ENCODE measurements at places on chromosomes 13 and 19.

DNA sequence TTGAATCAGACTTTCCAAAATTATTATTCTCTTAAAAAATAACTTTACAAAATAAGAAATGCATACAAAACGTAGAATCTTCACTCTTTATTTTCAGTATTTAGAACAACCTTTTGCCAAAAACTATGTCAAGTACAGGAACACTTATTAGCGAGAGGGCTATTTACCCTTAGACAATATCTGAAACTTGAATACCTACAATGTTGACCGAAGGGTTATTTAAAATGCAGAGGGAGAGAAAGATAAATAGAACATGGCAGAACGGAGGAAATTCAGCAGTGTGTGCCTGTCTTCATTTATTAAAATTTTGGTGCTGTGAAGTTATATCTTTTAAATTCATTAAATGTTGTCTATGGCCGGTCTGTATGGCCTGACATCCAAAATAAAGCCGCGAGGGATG, 198.8 kb downstream of the EFNB2 start:
- no peak for DNase-seq

- no peak for DNase-seq
Measured at GRCh38 chr19:39873385-39873784, 27.2 kb upstream of the FBL start.

- DNase-seq, result no peak
Measured at GRCh38 chr13:110700641-110701040, 5.3 kb downstream of the CARS2 start.

GRCh38 chr19:44803442-44804428, 5.2 kb upstream of the BCAM start:
- DNase-seq, result no peak

GRCh38 chr13:107266657-107267056, 698.7 kb upstream of the ARGLU1 start:
- no peak for DNase-seq

- no peak for DNase-seq
Measured at GRCh38 chr13:44045180-44045562, 165.5 kb downstream of the LACC1 start.

DNA sequence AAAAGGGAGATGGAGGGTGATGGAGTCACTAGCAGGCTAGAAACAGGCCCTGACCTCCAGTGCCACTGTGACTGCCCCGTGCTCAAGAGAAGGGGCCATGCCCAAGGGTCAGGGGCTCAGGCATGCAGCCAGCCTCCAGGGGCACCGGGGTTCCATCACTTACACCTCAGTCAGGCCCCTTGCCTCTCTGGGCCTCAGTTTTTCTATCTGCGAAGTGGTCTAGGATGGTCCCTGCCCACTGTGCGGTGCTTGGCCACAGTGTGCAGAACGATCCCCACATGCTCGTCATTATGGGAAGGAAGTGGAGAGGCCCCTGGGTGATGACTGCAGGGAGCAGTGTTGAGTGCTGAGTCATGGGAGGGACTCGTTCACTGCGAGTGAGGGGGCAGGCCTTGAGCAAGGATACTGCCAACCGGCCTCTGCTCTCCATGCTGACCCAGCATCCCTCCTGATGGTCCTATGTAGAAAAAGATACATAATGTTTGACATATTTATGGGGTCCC, 23.1 kb downstream of the TMED1 start:
- no peak for DNase-seq

DNA sequence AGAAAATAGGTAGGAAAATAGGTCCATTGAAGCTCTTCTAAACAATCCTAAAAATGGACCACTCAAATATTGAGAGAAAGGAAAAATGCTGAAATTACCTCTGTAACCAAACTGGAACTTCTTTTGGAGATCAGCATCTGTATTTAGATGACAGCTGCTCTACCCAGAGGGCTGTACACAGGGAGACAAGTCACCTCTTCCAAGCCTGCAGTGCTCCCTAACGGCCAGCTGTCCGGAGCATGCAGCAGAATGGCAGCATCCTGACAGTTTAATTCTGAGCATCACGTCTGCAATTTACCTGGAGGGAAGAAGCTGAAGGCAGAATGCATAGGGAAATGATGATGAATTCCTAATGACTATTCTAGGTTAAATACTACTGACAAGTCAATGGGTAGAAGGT, 62.8 kb upstream of the DIAPH3 start:
- DNase-seq, result peak; percentile 12

GRCh38 chr13:51479199-51479523, 26.3 kb upstream of the INTS6 start:
- DNase-seq, result no peak

GRCh38 chr13:112651311-112651710, 38.5 kb upstream of the ATP11A start:
- DNase-seq, result no peak

GRCh38 chr19:47848823-47849473, 10.1 kb upstream of the TPRX2 start:
- DNase-seq, result peak; percentile 57

- DNase-seq, result no peak
Measured at GRCh38 chr19:54255105-54255775, 1.8 kb downstream of the LILRB5 start.

DNA sequence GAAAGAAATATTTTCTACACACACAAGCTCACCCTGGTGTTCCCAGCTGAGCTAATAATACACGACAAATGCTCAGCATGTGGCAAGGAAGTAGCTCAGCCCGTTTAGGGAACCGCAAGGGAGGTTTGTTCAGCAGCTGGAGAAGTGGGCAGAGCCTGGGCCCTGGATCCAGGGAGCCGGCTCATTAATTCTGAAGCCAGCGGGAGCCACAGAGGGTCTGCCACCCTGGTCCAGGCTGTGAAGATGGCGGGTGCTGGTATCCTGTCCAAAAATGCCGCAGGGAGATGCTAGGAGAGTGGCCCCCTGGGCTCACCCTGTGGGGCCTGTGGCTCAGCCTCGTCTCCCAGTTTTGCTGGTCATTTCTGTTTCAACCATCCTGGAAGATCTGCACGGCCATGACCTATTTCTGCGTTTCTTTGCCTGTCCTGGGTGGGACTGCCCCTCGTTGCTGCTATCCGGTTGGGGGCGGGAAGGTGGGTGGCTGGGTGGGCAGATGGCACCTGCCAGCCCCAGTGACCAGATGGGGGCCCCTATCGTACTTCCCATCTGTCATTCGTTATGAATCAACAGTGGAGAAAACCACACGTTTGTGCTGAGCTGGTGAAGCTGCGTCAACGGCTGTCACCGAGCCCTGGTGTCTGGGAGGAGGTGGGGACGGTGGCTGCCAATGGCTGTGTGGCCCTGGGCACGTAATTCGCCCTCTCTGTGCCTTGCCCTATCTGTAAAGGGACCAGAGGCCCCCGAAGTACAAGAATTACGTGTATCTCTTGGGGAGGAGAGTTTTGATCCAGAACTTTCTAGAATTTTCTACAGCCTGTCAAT, 2.7 kb upstream of the GNA15 start:
- no peak for DNase-seq

GRCh38 chr19:51108805-51109146, 567 bp upstream of the CTU1 start:
- no peak for DNase-seq

DNA sequence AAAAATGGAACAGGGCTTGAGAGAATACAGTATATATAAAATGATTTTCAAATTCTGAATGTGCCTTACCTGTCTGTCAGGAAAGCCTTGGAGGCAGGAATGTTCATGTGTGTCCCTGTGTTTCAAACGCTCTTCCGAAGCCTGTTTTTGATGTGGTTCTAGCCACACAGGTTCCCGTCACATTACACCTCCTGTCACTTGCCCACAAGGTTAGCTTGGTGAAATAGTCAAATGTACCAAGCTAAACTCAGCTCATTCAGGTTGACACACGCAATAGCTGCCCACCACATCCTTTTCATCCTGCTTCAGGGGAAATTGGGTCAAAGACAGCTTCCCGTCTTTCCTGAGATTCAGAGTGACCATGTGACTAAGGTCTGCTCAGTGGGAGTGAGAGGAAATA, 574.0 kb downstream of the EFNB2 start:
- DNase-seq, result no peak

DNA sequence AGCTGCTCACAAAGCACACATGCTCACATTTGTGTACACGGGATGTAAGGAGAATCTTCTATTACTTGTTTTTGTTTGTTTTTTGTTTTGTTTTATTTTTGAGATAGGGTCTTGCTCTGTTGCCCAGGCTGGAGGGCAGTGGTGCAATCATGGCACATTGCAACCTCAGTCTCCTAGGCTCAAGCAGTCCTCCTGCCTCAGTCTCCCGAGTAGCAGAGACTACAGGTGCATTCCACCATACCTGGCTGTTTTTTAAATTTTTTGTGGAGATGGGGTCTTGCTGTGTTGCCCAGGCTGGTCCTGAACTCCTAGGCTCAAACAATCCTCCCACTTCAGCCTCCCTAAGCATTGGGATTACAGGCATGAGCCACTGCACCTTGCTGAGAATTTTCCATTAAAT, 41.8 kb downstream of the KCNC3 start:
- DNase-seq, result no peak

DNA sequence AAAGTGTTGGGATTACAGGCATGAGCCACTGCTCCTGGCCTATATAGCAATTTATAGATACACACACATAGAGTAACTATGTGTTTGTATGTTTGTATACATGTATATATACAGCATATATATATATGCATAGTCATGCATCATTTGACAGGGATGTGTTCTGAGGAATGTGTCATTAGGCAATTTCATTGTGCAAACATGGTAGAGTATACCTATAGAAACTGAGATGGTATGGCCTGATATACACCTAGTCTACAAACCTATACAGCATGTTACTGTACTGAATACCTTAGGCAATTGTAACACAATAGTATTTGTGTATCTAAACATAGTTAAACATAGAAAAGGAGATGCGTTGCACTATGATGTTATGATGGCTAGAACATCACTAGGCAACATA, 53.0 kb upstream of the PCCA start:
- no peak for DNase-seq

DNA sequence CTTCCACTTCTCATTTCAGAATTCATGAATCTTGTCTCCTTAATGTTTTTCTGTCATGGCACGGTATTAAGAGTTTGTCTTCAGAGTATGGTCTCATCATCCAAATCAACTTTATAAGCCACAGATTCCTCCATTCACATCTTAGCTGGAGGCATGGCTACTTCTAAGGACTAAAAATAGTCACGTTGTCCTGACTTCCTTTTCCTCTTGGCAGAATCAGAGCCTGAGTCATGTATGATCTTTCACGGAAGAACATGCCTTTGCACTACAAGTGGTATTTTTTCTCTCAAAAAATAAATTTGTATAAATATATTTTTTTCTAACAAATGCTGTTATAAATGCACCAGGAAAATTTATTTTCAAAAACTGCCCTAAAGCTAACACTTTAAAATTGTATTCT, 71.4 kb downstream of the ALOX5AP start:
- no peak for DNase-seq

- DNase-seq, result no peak
Measured at GRCh38 chr19:58291943-58292342, 13.2 kb downstream of the ZNF8 start.

DNA sequence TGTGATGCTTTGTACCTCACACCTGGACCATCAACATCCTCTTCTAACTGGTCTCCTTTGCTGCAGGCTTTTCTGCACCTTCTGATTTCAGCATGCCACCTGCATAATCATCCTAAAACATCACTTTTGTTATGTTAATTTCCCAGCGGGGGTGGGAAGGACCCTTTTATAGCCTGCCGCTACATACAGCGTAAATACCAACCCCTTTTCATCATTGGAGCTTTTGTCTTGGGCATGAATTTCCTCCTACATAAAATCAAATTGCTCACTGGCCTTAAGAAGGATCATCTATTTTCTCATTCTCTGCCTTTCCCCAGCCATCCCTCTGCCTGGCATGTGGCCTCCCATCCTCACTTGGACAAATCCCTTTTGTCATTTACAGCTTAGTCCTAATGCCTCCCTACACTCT, 124.7 kb downstream of the RBM26 start:
- DNase-seq, result no peak

DNA sequence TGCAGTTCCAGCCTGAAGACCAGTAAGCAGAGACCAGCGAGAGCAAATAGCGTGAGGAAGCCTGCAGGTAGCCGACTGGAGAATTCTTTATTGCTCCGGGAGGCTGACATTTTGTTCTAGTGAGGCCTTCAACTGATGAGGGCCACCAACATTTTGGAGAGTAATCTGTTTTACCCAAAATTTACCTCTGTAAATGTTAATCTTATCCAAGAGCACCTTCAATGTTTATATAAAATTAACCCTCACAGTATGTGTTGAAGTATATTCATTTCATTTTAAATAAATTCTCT, 546.4 kb upstream of the SLITRK5 start:
- DNase-seq, result no peak

- no peak for DNase-seq
Measured at GRCh38 chr13:102291587-102292218, 110.1 kb downstream of the FGF14 start.

DNA sequence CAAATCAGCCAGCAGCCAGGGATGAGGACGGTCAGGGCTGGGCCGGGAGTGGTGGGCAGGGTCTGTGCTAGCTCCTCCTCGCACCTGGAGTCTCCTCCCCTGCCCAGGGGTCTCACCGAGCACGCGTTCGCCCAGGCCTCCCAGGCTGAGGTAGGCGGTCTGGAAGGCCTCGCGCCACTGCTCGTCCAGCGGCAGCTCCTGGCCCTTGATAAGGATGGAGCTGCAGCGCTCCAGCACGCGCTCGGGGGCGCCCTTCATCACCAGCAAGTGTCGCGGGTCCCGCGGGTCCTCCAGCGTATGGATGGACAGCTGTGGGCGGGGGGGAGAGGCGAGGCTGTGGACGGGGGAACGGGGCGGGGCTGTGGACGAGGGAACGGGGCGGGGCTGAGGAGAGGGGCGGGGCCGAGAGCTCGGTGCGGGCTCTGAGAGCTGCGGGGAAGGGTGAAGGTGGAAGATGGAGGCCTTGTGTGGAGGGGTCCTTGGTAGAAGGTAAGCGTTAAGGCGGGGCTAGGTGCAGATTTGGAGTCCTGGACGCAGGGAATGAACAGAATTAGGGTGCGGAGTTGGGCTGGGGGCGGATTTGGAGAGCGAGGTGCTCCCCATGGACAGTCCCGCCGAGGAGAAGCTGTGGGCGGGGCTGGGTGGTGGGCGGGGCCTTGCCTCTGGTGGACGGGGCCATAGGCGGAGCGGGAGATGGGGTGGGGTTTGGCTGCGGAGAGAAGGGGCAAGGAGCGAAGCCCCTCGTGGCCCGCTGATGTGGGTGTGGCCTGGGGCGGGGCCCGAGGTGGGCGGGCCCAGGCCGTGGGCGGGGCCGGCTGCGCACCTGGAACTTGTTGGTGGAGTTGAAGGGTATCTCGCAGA, 5.7 kb downstream of the ATP4A start:
- DNase-seq, result peak; percentile 51

GRCh38 chr13:93926425-93926824, 553.1 kb downstream of the DCT start:
- DNase-seq, result no peak

- DNase-seq, result no peak
Measured at GRCh38 chr13:66940113-66940512, 290.0 kb downstream of the PCDH9 start.
